ENCODE measurements at places on chromosomes 6 and 20. TPM values are rescaled to one million over a fixed set of nuclear protein-coding genes. Genes with fewer than 3 reads are reported as not detected.

FAM217A gene
- total RNA-seq = not detected

CALHM5 gene
- total RNA-seq = 3.8 TPM

CALHM6 gene
- not detected for total RNA-seq

SRSF12 gene
- 0.10 TPM for total RNA-seq

ECT2L gene
- not detected for total RNA-seq

- DNase-seq = no peak
Observed at GRCh38 chr6:37088897-37089296, 81.1 kb upstream of the PIM1 start.

GRCh38 chr20:25227317-25227831 lies 20.5 kb upstream of the PYGB start:
- peak; percentile 78 for DNase-seq

DNA sequence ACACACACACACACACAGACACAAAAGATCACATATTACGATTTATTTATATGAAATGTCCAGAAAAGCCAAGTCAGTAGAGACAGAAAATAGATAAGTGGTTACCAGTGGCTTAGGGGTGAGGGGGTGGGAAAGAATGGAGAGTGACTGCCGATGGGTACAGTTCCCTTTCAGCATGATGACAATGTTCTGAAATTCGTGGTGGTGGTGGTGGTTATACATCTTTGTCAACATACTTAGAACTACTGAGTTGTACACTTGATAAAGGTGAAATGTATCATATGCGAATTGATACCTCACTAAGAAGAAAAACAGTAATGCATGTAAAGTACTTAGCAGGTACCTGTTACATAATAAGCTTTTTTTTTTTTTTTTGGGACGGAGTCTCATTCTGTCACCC lies 124.3 kb downstream of the SCAF8 start:
- DNase-seq = no peak

- DNase-seq = no peak
Observed at GRCh38 chr20:48659858-48660257, 167.9 kb downstream of the PREX1 start.

- DNase-seq = no peak
Observed at GRCh38 chr6:33718713-33719112, 7.2 kb upstream of the UQCC2 start.

DNA sequence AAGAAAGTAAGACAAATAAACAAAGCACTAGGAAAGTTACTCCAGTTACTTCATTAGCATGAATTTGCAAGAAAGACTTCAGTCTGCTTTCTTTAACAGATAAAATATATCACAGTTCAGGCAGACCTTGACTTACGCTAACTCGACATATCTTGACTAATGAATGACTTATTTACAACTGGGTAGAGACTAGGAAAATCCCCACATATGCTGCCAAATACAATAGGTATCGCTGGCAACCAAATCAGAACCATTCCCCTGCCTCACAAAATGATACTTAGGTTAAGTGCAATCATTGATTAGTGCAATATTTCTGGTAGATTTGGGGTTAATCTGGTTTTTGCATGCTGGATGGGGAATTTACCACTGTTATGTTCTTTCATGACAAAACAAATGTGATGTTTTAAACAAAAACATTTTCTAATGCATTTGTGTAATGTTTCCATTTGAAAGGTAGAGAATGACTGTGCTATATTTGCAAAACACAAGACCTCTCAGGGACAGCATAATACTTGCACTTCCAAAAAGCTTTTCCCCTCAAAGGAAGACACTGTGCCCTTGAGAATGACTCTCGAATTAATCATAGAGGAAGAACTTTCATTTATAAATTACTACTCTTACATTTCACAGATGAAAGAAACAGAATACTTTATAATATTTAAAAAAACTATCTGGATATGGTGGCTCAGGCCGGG lies 101.6 kb downstream of the PRKN start:
- no peak for DNase-seq

DNA sequence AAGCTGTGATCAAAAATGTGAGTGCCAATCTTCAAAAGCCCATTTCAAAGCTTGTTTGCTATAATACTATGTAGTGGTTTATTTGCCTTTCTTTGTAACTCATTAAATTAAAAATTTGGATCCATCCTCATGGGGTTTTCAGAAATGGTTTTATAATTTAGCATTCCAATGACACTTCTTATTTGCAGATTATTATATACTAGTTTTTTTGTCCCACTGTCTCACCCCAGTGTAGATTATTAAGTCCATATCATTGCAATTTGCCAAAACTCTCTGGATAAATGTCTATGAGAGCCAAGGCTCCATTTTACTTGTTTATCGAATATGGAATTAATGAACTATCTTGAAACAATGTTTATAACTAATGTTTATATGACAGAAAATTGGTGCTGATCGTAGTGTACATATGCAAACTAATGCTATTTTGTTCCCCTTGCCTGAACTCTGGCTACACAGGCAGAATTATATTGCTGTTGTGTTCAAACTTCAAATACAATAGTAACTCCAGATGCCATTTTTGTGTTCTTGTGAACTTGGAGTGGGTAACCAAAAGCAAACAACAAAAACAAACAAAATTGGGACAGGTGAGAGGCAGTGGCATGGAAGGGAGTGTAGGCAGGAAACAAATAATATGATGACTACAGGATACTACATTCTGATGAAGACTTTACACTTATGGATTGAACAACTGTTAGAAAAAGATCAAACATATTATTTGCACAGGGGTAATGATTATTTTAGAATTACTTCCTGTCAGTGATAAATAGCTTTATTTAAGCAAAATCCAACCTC lies 307.1 kb upstream of the FLRT3 start:
- no peak for DNase-seq

DNA sequence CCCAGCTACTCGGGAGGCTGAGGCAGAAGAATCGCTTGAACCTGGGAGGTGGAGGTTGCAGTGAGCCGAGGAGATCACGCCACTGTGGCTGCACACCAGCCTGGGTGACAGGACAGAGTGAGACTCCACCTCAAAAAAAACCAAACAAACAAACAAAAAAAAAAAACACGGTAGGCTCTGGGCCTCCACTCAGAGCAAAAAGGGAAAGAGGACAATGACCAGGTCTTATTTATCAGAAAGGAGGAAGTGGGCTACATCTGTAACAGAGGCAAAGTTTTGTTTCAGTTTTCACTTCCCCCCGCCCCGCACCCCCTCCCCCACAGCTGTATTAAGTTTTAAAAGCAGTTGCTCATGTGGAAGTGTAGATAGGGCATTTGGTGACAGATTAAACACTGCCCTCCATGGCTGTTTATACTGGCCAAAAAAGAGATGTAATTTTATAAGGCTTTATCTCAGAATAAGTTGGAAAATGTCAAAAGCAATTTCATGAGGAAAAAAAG lies 114.6 kb downstream of the RCAN2 start:
- DNase-seq = no peak

DNA sequence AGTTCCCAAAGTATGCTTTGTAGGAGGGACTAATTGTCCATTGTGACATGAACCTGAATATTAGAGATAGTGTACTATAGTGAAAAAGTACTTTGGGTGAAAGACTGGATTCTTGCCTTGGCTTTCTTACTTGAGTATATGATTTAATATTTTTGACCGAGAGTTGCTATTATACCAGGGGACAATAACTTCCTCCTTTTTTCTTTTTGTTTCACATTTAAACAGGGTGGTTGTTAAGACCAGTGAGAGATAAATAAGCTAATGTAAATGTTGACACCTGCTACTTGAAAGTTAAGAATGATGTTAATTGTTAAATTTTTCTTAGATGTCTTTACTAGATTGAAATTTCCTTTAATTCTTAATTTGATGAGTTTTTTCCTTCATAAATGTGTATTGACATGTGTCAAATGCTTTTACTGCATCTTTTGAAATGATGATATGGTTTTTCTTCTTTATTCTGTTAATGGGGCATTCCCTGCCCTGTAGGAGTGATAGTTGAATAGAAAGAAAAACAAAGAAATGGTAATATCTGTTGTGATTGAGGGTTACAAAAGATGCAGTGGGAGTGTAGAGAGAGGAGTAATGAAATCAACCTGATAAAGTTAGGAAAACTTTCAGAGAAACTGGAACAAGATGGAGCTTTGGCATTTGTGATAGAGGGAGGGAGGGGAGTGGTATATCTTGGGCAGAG lies 48.4 kb downstream of the ZFAND3 start:
- DNase-seq = no peak

DNA sequence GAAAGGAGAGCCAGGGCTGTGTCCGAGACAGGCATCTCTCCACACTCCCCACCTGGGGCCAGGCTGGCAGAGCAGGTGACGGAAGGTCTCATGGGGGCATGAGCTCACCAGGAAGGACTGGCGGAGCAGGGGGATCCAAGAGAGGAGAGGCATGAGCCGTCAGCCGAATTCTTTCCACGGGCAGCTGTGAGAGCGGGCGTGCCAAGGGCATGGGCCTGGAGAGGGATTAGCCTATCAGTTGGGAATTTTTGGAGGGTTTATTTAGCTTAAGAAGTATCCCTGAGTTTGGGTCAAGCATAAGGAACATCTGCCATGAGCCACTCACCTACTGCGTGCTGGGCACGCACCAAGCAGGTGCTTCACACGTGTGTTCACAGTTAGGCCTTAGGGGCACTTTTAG lies 60.2 kb upstream of the ZNFX1 start:
- no peak for DNase-seq

- DNase-seq = no peak
Observed at GRCh38 chr6:3771407-3772011, 20.0 kb upstream of the PXDC1 start.

DNA sequence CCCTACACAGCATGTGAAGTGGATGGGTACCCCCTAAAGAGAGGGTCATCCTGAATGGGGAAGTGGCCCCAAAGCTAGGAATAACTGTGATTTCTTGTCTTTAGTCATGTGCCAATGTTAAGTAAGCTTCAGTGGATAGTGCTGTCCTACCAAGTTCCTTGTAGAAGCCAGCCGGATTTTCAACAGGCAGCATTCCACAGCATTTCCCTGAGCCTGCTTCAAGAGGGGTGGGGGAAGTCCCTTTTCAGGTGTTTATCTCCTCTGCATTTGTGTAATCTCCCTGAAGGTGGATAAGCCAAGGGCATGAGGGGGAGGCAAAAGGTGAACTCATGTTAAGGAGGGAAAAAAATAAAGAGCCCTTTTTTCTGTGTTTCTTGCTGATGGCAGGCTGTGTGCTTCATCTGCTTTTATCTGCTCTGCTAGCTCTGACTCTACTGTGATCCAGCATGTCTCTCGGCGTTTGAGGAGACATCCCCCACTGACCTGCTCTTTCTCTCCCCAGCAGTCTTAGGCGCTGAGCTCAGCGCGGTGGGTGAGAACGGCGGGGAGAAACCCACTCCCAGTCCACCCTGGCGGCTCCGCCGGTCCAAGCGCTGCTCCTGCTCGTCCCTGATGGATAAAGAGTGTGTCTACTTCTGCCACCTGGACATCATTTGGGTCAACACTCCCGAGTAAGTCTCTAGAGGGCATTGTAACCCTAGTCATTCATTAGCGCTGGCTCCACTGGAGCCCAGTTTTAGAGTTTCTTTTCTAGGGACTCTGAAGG lies 1.9 kb downstream of the EDN1 start:
- DNase-seq = peak; percentile 57

- no peak for DNase-seq
Observed at GRCh38 chr6:75135450-75135849, 70.4 kb downstream of the COL12A1 start.

DNA sequence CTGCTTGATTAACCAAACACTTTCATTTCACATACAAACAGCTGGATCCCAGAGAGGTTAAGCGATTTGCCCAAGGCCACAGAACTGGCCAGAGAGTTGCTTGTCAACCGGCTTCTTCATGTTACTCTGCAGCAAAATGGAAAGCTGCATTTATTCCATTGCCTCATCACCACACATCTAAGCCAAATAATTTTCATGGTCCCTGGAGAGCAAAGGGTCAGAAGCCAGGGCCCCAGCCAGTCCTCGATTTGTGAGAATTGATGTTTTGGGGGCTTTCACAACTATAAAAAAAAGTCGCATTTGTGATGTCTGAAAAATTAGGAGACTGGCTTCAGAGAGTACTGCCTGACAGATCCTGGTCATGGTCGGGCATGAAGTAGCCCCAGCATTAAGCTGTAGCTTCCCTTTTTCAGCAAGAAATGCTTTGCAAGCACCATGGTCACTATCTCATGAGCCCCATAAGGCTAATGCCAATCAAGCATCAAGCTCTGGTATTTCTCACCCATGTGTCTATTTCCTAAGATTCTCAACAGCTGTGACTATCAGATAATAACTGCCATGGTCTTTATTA lies 95.8 kb downstream of the BANF2 start:
- DNase-seq = no peak

GRCh38 chr6:116314218-116314617 lies 34.5 kb upstream of the TSPYL1 start:
- peak; percentile 23 for DNase-seq

- DNase-seq = no peak
Observed at GRCh38 chr6:38088010-38088409, 268.5 kb downstream of the ZFAND3 start.

All from A172 (cell line).